Activated effector memory CD4-positive, alpha-beta T cell treated with Interleukin-2 at 50 U/mL for 16 hours (primary cell): ENCODE measurements at places on chromosomes 7 and 10.

DNA sequence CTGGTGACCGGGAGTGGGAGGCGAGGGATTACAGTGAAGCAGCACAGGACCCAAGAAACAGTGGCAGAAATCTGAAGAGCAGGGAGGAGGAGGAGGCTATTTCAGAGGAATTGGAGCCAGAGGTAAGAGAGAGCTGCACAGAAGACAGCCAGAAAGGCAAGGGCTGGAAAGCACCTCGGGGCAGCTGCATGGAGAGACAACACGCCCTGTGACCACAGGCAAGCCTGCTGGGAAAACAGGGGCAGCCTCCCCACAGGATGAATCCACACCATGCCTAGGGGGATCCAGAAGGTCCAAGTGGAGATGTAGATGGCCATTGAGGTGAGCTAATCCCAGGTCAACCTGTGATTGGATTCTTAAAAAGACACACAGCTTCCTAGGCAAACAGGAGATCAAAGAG, 118.8 kb downstream of the CLEC2L start:
- no peak for DNase-seq

GRCh38 chr7:121916211-121916610, 43.2 kb downstream of the PTPRZ1 start:
- no peak for DNase-seq

DNA sequence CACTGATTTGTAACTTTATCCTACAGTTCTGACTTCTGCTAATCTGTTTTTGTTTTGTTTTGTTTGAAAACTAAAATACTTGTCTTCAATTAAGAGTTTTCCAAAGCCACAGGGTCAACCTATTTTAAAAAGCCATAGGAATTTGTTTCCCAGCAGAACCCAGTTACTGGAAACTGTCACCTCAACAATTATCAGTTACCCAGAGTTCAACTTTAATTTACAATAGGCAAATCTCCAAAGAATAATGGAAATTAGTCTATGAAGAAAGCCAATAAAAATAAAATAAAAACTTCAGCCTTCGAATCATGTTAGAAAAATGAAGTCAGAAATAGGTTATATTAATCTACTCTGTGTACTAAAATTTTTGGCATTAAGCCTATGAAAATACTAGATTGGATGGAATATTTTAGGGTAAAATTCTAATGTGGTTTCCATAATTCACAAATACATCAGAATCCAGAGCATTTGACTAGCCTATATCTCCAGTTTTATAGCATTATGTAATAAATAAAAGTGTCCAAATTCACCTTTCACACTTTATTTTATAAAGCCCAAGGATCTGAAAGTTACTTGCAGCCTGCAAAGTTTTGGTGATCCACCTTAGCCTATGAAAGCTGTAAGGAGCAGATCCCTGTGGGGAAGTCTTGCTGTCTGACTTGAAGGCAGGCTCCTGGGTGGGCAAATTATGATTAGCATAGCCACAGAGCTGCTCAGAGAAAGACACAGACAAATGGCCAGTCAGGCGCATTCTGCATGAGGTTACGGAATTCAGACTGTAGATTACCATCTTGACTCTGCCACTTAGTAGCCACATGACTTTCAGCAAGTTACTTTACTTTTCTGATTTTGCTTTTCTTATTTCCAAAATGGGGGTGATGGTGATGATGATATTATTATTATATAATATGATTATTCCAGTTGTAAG, 250.0 kb upstream of the HGF start:
- no peak for DNase-seq

DNA sequence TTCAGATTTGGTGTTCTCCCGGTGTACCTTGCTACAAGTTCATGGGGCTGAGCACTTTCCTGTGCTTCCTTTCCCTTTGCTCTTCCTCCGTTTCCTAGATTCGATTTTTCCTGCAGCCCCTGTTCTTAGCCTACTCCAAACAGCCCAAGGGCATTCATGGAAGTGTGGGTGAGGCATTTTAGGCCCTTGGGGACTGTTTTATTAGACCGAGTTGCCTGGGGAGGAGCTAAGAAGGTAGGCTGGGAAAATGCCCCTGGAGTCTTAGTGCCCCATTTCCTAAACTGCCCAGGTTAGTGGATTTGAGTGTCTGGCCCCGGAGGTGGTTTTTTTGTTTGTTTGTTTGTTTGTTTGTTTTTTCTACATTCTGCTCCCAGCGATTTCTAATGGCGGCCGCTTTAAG, 1.8 kb downstream of the LRMDA start:
- DNase-seq: no peak

GRCh38 chr7:45700556-45700955, 126.4 kb downstream of the ADCY1 start:
- DNase-seq: no peak

DNA sequence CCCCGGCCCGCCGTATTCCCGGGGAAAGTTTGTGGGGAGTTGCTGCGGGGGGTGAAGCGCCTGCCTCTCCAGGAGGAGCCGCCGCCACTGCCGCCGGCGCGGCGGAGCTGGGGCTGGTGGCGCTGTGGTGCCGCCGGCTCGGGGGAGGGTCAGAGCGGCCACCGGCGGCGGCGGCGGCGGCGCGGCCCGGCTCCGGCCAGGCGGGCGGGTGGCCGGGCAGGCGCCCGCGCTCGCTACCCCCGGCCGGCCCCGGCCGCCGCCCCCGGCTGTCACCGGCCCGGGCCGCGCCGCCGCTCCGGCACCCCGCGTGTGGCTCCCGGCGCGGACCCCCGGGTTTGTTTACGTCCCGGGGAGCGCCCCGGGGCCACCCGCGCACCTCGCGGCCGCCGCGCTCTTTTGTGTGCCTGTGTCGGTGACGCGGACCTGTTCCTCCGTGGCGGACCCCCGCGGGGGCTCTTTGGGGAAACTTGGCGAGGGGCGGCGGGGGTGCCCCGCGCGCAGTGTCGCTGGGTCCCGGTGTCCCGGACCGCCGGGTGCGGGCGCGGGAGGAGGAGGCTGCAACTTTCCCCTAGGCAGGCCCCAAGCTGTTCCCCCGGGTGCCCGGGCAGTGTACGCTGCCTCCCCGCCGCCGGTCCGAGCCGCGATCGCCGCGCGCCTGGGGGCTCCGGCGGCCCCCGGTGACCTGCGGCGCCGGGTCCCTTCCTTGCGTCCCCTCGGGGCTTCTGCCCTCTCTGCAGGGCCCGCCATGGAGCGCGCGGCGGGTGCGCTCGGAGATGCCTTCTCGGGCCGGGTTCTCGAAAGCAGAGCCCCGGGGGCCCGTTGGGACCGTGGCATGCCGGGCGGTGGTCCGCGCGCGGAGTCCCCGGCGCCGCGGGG, 593 bp upstream of the CUX1 start:
- no peak for DNase-seq

- DNase-seq: no peak
Measured at GRCh38 chr10:33534416-33534815, 199.9 kb upstream of the NRP1 start.

GRCh38 chr10:124323806-124324205, 94.9 kb downstream of the OAT start:
- DNase-seq: no peak

DNA sequence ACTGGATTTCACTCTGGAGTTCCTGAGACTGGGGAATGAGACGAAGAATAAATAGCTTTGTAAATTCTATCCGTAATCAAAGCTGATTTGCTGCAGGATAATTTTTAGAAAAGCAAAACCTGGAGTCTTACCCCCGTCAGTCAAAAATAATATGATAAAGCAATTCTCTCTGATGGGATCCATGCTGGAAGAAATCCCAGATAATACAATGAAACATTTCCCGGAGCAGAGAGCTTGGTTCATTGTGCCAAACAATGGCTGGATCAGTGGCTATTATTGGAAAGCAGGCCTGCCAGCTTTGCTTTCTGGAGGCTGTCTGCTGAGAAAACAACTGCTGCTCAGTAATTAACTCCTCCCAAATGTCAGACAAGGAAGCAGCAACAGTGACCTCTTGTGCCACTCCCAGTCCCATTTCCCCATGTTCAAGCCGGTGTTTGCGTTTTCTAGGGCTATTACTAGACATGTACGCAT, 609.4 kb upstream of the PCDH15 start:
- no peak for DNase-seq

- no peak for DNase-seq
Measured at GRCh38 chr10:69407621-69408301, 9.0 kb downstream of the TACR2 start.

DNA sequence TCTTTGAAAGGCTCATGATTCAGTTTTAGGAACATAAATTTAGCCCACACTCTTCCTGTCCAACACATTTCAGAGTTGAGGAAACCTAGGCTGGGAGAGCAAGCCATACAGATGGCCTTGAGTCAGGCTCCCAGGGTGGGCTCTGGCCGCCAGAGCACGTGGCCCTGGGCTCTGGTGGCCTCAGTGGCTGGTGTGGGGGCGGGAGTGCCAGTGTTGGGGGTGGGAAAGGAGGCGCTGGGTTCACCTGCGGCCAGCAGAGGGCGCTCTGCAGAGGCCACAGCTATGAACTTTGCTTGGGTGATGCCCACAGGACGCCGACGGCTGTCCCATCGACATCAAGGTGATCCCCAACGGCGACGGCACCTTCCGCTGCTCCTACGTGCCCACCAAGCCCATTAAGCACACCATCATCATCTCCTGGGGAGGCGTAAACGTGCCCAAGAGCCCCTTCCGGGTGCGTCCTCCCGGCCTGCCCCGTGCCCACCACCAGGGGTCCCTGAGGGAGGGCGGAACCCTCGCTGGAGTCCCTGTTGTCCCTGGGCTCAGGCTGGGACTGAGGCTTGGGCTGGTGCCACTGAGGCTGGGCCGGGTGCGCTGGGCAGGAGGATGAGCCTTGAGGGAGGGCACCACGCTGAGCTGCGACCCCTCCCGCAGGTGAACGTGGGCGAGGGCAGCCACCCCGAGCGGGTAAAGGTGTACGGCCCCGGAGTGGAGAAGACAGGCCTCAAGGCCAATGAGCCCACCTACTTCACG, 11.9 kb downstream of the FLNC start:
- DNase-seq: peak; percentile 34

DNA sequence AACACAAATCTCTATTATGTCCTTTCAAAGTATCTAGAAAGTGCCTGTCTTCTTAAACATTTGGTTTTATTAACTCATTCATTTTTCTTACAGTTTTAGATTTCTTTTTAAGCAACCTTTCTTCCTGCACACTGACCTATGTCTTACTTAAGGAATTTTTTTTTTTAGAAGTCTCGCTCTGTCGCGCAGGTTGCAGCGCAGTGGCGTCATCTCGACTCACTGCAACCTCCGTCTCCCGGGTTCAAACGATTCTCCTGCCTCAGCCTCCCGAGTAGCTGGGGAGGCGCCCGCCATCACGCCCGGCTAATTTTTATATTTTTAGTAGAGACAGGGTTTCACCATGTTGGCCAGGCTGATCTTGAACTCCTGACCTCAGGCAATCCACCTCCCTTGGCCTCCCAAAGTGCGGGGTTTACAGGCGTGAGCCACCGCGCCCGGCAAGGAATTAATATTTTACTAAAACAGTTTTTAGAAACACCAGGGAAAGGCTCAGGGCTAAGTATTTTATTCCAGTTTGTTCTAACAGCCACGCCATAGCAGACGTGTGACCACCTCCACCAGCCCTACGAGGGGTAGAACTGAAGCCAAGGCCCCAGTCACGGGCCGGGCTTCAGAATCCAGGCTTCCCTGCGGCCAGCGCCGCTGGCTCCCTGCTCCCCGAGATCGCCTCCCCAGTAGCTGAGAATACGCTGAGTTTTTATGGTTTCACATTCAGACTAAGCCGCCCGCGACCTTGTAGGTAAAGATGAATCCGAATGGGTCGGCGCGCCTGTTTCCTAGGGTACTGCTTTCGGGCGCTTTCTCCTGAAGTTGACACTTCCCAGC, 941 bp upstream of the LUC7L2 start:
- peak; percentile 23 for DNase-seq

DNA sequence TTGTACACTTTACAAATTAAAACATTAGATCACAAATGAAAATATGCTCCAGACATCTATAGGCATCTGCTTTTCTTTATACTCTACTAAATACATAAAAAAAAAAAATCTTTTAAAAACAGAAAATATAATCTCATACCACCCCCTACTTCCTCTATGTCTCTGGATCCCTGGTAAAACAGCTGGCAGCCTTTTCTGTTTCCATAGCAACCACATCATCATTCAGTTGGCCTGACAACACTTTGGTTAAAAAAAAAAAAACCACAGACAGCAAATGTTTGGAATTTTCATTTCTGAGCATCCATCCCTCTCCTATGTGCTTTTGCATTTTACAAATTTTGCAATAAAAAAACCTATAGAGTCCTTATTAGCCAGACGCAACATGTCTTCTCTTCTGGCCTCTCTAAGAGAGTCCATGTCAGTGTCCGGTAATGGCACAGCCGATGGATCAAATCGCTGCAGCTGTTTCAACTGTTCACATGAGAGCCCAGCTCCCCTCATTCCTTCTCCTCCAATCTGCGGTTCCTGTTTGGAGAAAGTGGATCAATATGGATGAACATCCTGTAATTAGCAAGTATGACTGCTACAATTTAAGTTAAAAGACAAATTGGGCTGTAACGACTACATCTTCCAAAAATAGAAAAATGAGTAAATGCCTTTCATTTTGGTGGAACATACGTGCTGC, 105.6 kb downstream of the NSUN6 start:
- no peak for DNase-seq

DNA sequence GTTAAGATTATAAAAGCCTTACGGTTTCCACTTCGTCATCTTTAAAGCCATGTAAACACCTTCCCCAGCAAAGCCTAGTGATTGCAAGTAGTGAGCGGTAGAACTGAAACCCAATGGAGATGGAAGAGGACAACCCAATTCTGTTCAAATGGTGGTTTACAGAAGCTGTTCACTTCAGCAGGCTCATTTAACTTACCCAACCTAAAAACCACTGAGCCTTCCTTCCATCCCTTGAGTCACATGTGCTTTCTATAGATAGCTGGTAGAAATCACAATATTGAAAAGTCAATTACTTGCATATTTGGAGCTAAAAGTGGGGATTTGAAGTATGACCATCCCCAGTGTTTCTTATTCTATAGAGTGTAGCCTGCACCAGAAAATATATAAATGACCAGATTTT, 667.7 kb downstream of the SUGCT start:
- no peak for DNase-seq

DNA sequence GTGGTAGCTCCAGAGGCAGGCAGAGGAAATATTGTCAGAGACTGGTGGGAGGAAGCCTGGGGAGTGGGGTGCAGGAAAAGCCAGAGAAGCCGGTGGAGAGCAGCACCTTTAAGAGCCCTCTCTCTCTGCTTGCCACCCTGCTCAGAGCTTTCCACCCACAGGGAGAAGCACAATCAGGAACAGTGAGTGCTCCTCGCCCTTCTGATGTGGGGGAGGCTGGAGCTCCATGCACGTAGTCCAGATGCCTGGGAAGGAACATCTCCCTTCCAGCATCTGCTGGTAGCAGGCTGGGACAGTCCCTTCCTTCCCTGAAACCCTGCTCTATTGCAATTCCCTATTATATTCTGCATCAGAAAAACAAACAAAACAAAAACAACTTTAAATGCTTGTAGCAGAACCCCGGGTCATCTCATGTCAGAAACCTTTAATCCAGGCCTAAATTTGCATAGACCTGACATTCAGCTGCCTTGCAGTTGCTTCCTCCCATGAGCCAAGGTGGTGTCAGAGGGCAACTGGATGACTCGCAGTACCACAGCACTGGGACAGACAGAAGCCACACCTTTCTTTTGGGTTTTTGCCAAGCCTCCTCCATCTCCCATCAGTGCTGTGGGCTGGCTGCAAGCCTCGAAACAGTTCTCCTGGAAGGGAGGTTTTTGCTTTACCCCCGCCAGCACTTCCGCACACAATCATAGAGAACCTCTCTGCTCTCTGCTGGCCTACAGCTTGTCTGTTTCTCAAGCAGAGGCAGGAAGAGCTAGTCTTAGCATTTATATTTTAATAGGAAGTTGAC, 13.1 kb downstream of the AVPI1 start:
- no peak for DNase-seq

- peak; percentile 38 for DNase-seq
Measured at GRCh38 chr10:130300608-130301020, 164.4 kb downstream of the GLRX3 start.
